ENCODE measurements at places on chromosomes 7 and 10.

DNA sequence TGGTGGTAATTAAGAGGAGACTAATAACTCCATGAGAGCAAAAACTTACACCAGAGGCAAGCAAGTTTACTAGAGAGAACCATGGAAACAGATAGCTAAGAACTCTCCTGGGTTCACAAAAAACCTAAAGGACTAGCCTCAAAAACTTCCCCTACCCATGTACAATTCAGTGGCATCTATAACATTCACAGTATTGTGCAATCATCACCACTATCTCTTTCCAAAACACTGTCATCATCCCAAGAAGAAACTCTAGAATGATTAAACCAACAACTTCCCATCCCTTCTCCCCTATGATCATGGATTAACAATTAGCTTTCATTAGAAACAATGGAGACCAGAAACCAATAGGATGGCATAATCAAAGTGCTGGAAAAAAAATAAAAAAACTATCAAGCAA lies 1038.3 kb downstream of the LRMDA start:
- no peak for DNase-seq

GRCh38 chr10:12808014-12808613 lies 193.4 kb downstream of the CCDC3 start:
- no peak for DNase-seq

DNA sequence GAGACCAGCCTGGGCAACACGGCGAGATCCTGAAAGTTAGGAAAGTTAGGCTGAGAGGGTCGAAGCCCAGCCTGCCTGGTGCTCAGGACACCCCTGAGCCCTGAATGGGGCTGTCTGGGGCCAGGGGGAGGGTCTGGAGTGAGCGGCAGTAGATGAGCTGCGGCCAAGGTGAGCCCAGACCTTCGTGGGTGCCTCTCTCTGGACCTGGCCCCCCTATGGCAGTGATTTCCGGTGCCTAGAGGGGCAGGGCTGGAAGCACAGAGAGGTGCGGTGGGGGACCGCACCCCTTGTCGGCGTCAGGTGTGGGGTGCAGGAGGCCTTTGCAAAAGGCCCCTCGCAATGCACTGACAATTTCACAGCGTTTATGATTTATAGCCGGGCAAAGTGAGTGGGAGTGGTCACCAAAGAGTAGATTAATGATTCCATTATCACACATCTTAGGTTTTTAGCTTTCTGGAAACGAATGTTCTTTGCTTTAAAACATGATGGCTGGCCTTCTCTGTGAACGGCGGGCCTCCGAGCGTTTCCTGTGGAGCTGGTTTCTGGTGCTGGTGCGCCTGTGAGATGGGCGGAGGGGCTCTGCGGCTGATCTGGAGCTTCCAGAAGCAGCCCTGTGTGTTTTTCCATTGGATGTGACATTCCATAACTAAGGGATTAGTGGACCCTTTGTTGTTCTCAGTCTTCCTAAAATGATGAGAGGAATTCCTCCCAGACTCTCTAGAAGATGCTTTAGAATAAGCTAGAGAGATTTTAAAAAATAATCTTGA lies 171.0 kb upstream of the ZNF32 start:
- no peak for DNase-seq

- no peak for DNase-seq
These were observed 6.5 kb upstream of the RBM20 start for GRCh38 chr10:110637558-110638053.

DNA sequence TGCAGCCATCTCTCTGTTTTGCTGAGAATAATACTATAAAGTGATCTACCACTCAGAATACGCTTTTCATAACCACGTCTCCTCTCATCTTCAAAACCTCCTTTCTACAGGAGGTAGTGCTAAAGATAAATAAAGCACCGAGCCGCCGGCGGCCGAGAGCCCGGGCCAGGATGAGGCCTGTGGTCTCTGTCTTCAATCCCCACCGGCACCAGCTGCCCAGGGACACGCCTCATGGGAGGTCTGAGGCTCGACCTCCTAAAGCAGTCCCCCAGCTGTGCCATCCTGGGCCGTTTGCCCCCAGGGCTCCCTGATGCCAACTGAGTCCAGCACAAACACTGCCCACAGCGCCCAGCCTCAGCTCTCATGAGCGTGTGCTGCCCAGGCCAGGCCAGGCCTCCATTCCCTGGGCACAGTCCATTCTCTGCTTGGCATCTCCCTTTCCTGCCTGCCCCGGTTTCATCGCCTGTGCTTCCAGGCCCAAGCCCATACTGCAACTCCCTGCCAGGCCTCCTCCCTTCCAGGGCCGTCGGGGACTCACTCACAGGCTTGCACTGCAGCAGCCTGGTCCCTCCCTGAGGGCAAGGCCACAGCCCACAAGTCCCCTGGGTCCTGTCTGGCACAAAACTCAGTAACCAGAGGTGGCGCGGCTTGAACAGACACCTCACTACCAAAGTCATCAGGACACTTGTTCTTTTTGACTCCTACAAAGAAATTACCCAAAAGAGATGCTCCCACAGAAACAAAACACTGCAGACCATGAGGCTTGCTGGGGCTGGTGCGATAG lies 2.5 kb downstream of the INTS1 start:
- DNase-seq: no peak

Measured in activated CD8-positive, alpha-beta memory T cell treated with anti-CD3 and anti-CD28 coated beads, Interleukin-2, amount 50 U/mL, for 48 hours (primary cell).